GM23248 (cell line): ENCODE measurements at places on chromosomes 13 and 19.
A peak's percentile ranks its signal among the peaks of the same experiment; 100 is the strongest.

DNA sequence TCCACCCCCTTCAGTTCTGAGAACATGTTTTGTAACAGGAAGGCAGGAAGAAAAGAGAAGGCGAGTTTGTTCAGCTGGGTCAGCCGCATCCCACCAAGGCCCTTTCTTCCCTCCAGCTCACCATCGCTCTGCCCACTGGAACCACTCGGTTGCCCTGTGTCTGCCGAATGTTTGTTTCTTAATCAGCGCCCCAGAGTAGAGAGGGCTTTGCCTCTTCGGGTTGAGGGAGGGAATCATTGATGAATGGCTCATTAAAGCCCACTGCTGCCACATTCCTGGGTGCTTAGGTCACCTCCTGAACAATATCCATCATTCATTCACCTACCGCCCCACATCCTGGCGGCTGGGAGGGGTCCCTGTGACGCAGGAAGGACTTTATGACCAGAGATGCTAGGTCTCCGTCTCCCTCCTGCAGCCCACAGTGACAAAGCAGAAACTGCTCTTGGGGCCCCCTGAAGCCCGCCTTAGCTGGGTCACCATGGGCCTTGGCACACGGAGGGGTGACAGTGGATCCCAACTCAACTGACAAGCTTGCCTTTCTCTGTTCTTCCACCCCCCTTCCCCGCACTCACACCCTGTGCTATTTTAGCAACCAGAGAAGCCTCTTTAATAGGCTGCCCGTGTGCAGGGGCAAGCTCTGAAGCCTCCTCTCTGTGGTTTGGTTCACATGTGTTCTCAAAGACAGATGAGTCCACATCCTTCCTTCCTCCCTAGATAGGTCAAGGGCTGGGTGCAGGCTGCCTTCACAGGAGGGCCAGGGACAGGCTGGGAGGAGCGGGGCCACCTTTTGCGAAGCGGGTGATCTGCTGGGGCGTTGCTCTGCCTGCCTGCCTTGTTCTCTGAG is 46.2 kb downstream of the ACTN4 start:
- DNase-seq = peak; percentile 79

GRCh38 chr19:4654437-4655361 is 15.4 kb downstream of the TNFAIP8L1 start:
- no peak for DNase-seq

GRCh38 chr19:16355293-16356043 is 30.8 kb downstream of the KLF2 start:
- peak; percentile 27 for DNase-seq

DNA sequence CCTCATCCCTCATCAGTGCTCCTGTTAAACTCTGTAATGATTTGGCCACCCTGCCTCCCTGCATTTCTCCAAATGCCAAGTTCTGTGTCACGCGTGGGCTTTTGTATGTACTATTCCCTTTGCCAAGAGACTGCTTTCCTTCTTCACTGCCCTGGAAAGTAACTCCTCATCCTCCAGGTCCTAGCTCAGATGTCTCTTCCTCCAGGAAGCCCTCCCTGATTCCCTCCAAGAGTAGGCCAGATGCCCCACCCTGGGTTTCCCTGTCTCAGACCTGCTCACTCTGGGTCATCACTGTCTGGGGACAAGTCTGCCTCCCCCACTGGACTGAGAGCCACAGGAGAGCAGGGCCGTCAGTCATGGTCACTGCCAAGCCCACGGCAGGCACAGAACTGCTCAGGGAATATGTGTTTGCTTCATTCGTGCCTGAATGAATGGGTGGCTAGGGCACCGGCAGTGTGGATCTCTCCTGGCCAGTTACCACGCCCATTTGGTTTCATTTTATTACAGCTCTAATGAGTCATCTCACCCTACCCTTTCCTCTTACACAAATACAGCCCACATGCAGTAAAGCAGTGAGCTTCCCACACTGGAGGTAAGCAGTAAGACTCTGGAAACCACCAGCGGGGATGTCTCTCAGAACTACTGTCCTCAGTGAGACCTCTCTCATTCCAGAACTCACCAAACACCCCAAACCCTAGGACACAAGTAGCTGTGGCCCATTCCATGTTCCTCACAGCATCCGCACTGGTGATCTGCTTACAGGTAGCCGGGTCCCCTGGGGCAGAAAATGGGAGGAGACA is 12.1 kb upstream of the GPR4 start:
- peak; percentile 97 for DNase-seq

DNA sequence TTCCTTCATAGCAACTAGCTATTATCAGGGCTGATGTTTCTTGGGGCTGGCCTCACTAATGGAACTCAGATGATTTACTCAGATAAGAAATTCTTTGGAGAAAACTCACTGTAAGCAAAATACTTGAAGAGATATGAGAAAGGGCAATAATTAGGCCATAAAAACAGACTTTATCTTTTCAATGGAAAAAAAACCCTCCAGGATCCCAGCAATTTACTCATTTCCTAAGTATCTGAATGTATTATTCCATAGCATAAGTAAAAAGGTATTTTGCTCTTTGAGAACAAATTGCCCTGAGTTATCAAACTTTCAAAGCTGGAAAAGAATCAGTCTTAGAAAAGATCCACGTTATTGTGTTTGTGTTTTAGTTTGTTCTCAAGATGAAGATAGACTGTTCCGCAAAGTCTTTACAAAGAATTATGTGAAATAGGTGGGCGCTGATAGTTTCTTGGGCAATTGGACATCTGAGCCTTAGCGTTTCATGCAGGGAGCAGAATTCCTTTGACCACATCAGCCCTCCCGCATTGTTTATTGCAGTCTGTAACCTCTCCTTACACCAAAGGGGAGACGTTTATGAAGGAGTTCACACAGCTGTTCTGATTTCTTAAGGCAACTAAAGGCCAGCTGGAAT is 29.1 kb upstream of the CSNK1A1L start:
- DNase-seq = peak; percentile 63

DNA sequence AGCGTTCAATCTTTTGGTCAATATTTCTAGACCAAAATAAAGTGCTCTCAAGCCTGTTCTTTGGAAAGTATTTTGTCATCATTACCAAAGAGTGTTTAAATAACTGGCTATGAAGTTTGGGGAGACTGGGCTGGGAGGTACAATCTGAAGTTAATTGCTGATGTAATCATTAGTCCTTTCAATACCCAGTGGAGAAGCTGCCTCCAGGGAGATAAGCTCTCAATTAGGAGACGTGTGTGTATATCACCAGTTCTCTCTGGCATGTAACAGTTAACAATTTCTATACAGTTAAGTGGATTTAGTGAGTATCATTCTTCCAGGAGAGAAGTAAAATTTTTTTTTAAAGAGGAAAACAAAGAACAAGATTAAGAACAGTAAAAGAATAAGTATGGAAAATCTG is 1.4 kb downstream of the COL4A1 start:
- no peak for DNase-seq

DNA sequence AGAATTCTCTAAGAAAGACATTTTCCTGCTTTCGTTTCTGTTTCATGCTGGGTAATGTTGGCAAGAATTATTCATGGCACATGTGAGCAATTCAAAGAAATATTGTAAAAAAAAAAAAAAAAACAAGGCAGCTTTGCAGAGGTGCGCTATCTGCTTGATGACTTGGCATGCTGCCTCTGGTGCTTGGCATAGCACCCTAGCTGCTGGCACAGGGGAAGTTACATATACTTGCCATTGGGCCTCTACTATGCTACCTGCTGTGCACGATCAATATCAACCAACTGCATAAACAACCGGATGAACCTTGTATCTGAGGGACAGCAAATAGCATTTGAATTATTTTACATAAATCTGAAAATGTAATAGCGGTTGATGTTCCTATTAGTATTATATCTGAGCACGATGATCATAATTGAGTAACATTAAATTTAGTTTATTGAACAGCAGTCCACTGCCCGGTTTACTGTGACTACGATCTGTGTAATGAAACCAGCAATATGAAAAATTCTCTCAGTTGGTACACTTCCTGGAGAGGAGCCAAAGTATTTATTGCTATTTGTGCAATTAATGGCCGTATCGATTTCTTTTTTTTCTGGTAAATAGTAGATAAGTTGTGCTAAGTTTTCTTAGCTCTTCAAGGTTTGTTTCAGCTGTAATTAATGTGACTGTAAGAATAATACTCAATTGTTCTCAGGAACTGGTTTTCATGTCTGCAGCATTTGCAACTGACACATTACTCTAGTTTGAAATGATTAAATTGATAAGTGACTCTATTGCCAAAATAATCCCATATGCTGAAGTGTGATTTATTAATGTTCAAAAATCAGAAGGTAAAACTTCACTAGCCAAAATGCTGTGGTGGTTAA is 717.3 kb downstream of the DACH1 start:
- no peak for DNase-seq

GRCh38 chr19:2271234-2272103 is 10.5 kb downstream of the PEAK3 start:
- peak; percentile 89 for DNase-seq

DNA sequence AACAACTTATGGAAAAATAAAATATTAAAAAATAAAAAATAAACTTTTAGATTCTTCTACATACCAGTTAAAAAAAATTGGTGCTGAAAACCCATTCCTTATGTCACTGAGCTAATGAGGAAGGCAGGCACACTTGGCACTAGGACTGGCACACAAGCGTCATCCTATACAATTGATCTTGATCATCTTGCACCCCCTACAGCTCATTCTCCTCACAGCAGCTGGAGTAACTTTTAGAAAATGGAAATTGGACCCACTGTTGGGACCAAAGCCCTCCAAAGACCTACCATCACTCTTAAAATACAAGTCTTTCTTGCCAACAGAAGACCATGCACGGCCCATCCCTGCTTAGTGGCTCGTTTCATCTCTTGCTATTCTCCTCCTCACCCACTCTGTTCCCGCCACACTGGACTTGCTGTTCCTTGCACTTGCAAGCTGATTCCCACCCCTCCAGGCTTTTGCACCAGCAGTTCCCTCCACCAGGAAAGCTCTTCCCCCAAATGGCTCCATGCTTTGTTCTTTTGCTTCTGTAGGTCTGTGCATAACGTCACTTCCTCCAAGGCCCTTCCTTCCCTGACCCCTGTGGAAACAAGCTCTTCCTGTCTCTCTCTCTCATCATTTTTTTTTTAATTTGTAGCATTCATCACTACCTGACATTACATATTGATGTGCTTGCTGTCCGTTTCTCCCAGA is 11.6 kb downstream of the CTU1 start:
- peak; percentile 20 for DNase-seq

GRCh38 chr13:99522298-99522697 is 21.0 kb downstream of the TM9SF2 start:
- DNase-seq = peak; percentile 50
